ENCODE measurements at places on chromosomes 3 and 15.

GRCh38 chr3:66303491-66303901, 82.7 kb downstream of the SLC25A26 start:
- DNase-seq = no peak

- DNase-seq = no peak
These were observed 38.5 kb downstream of the IDH2 start for GRCh38 chr15:90063770-90064247.

- no peak for DNase-seq
These were observed 231.9 kb upstream of the WNT5A start for GRCh38 chr3:55719006-55719405.

- no peak for DNase-seq
These were observed 30.9 kb downstream of the KAT2B start for GRCh38 chr3:20071175-20071574.

- DNase-seq = no peak
These were observed 16.9 kb upstream of the PRKCI start for GRCh38 chr3:170205302-170205701.

DNA sequence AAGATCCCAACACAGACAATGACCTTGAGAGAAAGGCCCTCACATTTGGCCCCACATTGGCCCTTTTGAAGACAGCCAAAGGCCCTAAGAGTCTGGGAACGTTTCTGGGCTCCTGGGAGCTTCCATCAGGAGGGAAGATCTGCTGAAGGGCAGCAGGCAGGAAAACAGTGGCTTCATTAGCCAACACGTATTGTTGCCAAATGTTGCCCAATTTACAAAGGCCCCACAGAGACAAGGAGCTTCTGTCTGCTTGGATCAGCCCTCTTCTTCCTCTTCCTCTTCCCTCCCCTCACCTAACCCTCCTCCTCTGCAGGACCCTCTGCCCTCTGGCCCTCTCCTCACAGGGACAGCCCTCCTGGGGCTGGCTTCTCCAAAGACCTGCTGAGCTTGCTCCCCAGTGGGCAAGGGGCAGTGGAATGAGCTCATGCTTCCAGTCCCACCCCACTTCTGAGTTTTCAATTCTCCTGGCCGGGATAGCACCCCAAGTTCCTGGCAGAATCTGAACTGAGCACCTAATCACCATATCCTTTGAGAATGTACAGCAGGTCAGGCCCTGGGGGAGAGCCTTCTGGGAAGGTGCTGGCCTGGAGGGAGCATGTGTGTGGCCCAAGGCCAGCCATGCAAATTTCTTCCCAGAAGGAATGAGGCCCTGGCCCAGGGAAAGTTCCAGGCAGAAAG, 5.1 kb upstream of the LTF start:
- no peak for DNase-seq

- DNase-seq = no peak
These were observed 5.9 kb downstream of the MYO5C start for GRCh38 chr15:52289629-52290081.

GRCh38 chr3:177894081-177894728, 642.0 kb upstream of the KCNMB2 start:
- DNase-seq = no peak

GRCh38 chr3:8581806-8582445, 62.7 kb downstream of the SSUH2 start:
- DNase-seq = no peak

- DNase-seq = no peak
These were observed 194.3 kb downstream of the NR2F2 start for GRCh38 chr15:96524676-96525417.

- no peak for DNase-seq
These were observed 278.7 kb downstream of the FHIT start for GRCh38 chr3:60972599-60972998.

GRCh38 chr15:24861014-24861690, 93.6 kb upstream of the SNRPN start:
- DNase-seq = no peak

GRCh38 chr3:23735062-23735461, 70.7 kb upstream of the UBE2E1 start:
- DNase-seq = no peak

GRCh38 chr15:82122746-82123400, 77.1 kb upstream of the MEX3B start:
- DNase-seq = no peak

DNA sequence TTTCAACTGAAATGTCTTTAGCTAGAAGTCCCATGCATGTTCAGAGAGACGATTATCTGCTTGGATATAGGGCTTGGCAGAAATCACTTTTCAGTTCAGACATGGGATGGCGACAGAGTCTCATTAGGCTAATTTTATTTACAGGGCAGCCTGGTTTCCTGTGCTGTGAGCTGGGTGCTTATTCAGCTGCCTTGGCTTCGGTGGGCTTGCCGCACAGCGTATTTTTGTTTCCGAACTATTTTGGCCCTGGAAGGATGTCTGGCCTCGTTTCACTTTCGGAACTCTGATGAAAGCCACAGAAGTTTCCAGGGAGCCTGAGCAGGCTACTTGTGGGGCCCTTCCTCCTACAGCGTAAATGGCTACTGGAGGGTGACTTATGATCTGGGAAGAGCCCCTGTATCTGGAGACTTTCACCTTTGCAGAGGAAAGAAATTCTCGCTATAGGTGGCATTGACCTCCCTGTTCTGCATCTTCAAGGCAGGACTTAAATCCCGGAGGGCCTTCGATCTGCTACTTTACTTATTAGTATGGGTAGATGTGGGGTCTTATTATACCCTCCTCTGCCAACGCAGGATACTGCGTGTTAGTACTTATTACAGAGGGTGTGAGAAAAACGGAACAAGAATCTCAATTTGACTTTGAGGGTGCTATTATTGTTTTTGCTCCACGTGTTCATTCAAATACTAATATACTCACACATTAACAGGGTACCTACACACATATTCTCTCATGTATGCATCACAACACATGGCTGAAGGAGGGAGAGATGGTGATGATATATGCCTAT, 364.0 kb upstream of the RBMS3 start:
- no peak for DNase-seq

DNA sequence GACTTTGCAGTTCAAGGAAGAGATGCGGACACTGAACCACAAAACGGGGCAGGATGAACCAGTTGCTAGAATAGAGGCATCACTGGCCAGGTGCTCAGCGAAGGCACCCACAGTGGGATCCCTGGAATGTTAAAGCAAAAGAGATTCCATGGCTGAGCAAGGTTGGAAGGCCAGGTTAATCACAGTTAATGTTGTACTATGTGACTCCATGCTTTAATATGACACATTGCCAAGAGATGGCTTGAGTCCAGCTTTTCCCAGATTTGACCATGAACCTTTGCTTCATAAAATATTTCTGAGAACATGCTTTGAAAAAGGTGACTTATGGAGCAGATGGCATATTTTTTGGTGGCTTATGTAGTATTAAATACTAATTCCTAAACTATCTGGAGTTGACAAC, 76.2 kb upstream of the CMTM7 start:
- DNase-seq = no peak

- no peak for DNase-seq
These were observed 3.3 kb upstream of the ACTR8 start for GRCh38 chr3:53885239-53885638.

GRCh38 chr15:83436513-83437158, 10.5 kb upstream of the SH3GL3 start:
- no peak for DNase-seq

GRCh38 chr3:192916371-192917027, 1.2 kb downstream of the MB21D2 start:
- DNase-seq = no peak

GRCh38 chr3:86788371-86788770, 202.6 kb downstream of the VGLL3 start:
- no peak for DNase-seq

DNA sequence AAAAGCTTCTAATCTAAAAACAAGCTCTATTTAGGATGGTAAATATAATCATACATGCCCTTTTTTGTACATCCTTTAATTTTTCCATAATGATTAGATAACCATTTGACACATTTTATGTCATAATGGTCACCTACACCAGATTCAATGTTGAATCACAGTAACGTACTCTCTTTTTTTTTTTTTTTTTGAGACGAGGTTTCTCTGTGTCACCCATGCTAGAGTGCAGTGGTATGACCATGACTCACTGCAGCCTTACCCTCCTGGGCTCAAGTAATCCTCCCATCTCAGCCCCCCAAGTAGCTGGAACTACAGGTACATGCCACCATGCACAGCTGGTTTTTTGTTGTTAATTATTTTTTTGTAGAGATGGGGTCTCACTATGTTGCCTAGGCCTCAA, 49.2 kb downstream of the PROS1 start:
- no peak for DNase-seq

GRCh38 chr3:72262736-72263135, 477.8 kb upstream of the PROK2 start:
- DNase-seq = no peak

DNA sequence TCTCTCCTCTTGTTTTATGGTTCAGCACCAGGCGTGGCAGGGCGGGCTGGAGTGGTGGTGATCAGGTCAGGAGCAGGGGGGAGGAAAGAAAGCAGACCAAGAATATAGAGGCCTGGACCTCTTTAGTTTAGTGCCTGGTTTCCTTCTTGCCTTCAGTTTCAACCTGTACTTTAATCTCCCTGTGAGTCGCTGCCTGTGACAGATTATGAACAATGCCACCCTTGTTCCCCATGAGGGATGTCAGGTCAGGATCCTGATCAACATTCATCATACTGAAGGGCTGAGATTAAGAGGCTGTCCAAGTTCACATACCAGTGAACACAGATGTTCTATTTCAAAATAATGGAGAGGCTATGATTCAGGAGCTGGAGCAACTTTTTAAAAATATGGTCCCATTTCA, 11.4 kb downstream of the ENTPD3 start:
- DNase-seq = no peak

DNA sequence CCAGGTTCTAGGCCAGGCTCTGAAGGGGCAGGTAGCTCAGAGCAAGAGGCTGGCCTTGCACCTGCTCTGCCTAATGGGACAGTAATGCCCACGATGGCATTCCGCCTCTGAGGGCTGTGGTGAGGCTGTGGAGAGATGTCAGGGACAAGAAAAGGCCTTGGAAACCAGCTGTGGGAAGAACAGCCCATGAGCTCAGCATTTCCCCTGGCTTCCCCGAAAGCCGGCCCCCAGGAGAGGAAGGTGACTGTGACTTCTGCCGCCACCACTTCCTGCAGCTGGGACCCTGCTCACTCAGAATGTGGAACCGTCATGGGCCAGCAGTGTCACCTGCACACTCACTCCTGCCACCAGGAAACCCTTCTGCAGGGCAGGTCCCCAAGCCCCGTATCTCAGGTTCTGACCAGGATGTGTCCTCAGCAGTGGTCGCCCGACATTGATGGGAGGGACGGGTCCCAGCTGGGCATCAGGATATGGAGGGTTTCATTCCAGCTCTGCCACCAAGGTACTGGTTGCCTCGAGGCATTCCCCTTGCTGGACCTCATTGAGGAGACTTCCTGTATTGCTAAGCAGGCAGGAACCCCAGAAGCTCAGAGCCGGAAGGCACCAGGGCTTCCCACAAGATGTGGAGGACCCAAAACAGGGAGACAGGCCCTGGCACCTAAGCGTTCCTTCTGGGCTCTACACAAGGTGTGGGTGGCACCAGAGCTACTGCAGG, 30.7 kb downstream of the SEMA7A start:
- DNase-seq = no peak

DNA sequence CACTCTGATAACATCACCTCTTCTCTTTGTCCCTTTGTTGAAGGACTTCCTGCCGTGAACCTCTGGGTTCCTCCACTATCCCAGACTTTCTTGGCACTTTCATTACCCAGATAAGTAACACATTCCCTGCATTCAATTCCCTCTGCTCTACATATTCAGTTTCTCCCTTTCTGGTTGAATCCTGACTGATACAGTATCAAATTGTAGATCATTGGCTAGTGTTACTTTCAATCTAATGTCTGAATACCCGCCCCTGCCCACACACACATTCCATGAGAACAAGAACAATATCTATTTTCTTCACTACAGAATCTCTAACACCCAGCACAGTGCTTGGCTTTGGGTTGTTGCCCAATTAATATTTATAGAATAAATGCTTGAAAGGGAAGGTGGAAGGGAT, 163.5 kb downstream of the ABHD5 start:
- DNase-seq = no peak

DNA sequence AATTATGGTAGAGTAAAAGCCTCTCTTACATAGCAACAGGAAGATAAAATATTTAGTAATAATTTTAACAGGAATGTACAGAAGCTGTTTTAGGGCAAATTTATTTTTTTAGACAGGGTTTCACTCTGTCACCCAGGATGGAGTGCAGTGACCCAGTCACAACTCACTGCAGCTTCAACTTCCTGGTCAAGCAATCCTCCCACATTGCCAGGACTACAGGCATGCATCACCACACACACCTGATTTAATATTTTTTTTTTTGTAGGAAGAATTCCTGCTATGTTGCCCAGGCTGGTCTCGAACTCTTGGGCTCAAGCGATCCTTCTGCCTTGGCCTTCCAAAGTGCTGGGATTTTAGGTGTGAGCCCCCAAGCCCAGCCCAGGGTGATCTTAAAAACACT, 61.1 kb downstream of the PCCB start:
- no peak for DNase-seq

GRCh38 chr15:72289597-72290325, 17.4 kb upstream of the PARP6 start:
- DNase-seq = no peak

- DNase-seq = no peak
These were observed 256.2 kb upstream of the IL12A start for GRCh38 chr3:159732172-159733111.

GRCh38 chr15:86063356-86064095, 16.1 kb upstream of the AGBL1 start:
- DNase-seq = no peak

GRCh38 chr15:88484682-88485331, 17.3 kb downstream of the MRPS11 start:
- DNase-seq = no peak

GRCh38 chr15:31001702-31002101, 10.3 kb upstream of the MTMR10 start:
- no peak for DNase-seq

- DNase-seq = no peak
These were observed 17.9 kb downstream of the PSTPIP1 start for GRCh38 chr15:77012868-77013267.

- DNase-seq = no peak
These were observed 34.4 kb downstream of the BOC start for GRCh38 chr3:113245761-113246161.
